CD4-positive, alpha-beta T cell treated with Interleukin-4 for 4 hours (primary cell): ENCODE measurements at places on chromosomes 4 and X.

GRCh38 chr4:176601124-176601523 is 191.6 kb downstream of the VEGFC start:
- no peak for DNase-seq

DNA sequence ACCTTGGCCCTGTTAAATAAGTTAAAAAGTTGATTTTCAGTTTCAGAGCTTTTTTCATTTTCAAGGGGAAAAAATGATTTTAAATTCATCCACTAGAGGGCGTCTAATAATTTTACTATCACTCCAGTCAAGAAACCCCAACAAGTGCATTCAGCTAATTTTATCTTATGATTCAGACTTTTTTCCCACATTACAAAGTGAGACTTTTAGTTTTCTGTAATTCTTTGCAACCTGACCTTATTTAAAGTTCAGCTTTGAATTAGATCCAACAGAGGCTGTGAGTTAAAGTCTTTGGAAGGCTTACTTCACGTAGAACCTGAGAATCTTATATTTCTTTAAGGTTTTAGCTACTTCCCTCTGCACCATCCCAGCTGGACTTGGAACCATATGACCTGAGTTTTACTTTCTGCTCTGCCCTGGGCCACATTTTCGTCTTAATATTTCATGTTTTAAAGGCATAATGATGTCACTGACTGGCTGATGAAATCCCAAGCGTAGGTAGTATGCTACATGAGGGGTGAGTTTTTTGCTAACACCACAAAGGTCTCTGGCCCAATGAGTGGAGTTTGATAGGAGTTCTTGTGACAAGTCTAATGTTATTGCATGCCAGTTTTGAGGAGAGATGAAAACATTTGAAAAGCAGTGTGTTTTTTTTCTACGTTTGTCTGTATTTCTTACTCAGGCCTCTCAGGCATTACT is 7.2 kb downstream of the GNRHR start:
- DNase-seq = peak; percentile 48

DNA sequence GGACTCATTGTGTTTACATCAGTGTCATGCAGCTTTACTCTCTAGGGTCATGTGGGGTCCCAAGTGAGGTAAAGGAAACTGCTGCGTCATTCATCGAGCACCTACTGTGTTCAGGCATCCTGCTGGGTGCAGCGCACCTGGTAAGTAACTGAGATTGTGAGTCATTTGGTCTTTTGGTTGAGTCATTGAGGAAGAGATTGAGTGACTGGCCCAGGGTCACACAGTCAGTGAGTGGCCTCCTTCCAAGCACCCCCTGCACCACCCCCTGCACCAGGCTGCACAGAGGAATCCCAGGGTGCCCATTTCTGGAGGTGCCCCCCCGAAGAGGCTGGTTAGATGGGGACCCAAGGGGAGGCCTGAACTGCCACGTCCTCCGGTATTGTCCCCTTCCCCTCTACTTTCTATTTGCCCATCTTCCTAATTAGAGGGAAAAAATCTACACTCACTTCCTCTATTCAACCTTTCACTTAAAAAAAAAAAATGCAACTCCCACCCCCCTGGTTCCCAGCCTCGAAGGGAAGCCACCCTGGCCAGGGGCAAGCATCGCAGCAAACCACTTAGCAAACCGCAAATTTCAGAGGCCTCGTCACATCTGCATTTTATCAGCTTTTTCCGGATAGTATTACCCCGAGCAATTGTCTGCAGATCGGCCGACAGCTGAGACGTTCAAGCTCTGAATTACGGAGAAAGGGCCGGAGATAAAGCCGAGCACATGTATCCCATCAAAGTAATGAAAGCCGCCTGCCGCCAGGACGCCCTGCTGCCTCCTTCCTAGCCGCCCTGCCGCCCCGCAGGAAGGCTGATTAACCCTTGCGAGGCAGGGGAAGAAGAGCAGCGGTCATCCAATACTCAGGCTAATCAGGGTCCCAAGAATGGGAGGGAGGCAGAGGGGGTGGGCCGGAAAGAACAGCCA is 96.3 kb upstream of the MSX1 start:
- DNase-seq = no peak

DNA sequence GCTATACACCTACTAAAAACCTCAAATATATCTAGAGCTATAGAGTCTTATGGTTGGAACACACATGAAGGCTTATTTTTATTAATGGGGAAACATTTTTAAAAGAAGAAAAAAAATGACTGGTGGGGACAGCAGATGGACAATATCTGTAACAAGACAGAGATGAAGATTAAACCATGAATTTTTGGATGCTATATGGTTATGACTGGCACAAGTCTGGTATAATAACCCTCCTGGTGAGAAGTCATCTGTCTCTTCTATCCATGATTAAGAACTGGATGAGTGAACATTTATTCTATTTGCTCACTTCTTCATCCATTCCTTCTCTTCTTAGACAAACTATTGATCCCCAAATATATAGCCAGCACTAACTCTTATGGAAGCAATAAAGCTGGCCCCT is 104.4 kb downstream of the EFHC2 start:
- DNase-seq = no peak

DNA sequence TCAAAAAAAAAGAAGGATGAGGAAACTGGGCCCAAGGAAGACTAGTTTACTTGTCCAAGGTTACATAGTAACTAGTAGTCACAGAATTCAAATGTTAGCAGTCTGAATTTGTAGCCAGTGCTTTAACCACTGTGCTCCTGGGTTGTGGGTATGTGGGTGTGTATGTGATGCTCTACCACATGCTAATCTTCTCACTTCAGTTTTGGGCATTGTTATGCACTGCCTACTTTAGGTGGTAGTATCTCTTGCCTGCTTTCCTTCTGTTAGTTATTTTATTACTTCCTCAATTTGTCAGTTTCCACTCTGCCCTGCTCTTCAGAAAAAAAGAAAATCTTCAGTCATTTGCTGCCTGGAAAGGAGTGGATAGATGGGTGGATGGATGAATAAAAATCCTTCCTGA is 219.2 kb downstream of the RPA4 start:
- no peak for DNase-seq

DNA sequence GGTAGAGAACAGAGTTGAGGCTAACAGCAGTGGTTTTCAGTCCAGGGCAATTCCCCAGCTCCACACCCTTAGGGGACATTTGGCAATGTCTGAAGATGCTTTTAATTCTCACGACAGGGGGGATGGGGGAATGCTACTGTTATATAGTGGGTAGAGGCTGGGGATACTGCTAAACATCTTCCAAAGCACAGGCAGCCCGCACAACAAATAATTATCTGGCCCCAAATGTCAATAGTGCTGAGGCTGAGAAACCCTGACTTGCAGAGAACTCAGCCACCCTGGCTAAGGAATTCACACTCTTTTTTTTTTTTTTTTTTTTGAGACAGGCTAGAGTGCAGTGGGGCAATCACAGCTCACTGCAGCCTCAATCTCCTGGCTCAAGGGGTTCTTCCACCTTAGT is 60.6 kb downstream of the POLR2B start:
- no peak for DNase-seq

DNA sequence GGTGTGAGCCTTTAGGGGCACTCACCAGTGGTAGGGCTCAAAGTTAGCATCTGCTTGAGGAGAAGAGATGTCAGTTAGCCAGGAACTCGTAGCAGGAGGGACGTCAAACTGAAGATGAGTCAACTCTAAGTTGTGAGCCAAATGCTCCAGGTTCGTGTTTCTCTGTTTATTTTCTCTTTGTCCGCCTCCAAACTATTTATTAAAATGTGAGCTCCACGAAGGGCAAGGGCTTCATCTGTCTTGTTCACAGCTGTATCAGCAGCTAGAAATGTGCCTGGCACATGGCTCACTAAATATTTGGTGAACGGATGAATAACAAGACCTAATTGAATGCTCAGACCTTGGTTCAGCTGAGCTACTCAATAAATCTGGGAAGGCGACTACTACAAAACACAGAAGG is 248.9 kb downstream of the BCOR start:
- no peak for DNase-seq

GRCh38 chr4:6771229-6771671 is 11.3 kb upstream of the KIAA0232 start:
- DNase-seq = no peak

- no peak for DNase-seq
These were observed 140.8 kb downstream of the OPHN1 start for GRCh38 chrX:68292471-68292870.
